Calu3 (cell line): ENCODE measurements at places on chromosomes 1 and 21. TPM values are rescaled to one million over a fixed set of nuclear protein-coding genes. Genes with fewer than 3 reads are reported as not detected.

OR2M3 gene
- not detected in 2 replicates for total RNA-seq

EPHA10 gene
- total RNA-seq = 7.8 and 10.7 TPM in 2 replicates

GRCh38 chr1:36539526-36539925 is 56.8 kb upstream of the CSF3R start:
- no peak for DNase-seq

- no peak for DNase-seq
These were observed 13.7 kb downstream of the PTGFRN start for GRCh38 chr1:116923421-116923820.

DNA sequence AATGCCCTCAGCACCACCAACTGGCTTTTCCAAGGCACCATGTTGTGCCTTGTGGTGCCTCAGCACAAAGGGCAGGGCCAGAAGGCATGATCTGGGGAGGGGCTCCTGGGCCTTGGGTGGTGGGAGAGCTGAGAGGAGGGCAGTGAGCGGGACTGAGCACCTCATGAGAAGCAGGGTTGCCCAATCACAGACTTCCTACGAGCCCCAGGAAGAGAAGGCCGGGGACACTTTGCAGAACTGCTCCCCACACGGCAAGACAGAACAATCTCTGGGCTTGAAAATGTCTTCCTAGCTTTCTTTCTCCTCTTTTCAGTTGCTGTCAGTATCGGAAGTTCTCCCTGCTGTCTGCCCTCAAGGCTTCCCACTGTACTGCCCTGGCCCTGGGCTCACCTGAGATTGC is 6.8 kb downstream of the KCNJ10 start:
- DNase-seq = no peak
